ENCODE measurements at places on chromosomes 3 and 15.
A peak's percentile ranks its signal among the peaks of the same experiment; 100 is the strongest.

GRCh38 chr3:119227070-119227850, 13.4 kb downstream of the B4GALT4 start:
- no peak for DNase-seq

DNA sequence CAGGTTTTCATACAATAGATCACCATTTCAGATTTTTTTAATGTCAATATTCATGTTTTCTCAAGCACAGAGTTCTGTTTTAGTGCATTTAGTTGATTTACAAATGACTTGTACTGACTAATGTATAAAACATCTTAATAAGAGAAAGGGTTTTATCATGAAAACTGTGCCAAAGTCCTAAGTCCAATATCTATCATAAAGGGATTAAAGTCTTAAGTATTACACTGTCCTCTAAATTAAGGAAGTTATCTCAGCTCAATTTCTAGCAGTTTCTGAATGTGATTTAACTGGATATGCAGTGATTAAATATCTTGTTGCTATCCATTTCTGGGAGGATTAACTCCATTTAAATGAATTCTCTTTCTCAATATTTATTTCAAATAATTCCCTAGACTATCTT, 381.1 kb upstream of the CNTN4 start:
- no peak for DNase-seq

DNA sequence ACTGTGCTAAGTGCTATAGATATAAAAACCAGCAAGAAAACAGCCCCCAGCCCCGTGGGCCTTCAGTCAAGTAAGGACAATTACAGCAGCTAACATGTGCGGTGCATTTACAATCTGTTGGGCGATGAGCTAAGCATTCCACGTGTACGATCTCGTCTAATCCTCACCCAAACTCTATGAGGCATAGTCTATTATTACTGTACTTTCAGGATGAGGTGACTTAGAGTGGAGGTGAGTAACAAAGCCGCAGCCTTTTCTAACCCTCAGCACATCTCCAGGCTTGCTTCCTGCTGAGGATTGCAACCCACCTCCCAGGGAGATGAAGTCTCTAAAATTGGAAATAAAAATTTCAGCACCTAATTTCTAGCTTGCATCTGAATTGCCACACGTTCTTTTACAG, 53.2 kb upstream of the MCF2L2 start:
- DNase-seq, result peak; percentile 92

GRCh38 chr15:39580485-39581241, at the start of gene THBS1:
Gene THBS1, plus strand, starts transcription at chr15:39581079. Its CDS starts 779 bp downstream, at chr15:39581858.
- no peak for DNase-seq

- no peak for DNase-seq
Observed at GRCh38 chr3:50297384-50297775, 1.8 kb downstream of the HYAL3 start.

DNA sequence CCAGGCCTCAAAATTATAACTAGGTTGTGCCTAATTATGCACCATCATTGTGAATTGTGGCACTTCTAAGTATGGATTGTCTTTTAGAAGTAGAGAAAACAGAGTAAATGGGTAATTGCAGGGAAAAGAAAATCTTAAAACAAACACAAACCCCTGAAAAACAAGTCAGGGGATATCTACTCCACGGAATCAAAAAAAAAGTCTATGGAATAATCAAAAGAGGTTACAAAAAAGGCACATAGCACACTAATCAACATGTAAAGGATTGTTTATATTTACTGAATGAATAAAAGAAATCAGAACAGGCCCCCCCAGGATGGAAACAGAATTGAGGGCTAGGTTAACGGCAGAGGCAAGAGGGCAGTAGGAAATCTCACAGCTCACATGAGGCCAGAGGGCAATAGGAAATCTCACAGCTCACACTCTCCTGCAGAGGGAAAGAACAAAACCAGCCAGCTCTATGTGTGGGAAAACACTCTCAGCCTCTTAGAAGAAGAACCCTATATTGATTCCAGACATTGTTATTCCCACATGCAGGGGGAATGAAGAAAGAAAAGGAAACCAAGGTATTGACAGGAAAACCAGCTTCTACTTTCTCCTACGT, 72.7 kb upstream of the FNDC3B start:
- no peak for DNase-seq

DNA sequence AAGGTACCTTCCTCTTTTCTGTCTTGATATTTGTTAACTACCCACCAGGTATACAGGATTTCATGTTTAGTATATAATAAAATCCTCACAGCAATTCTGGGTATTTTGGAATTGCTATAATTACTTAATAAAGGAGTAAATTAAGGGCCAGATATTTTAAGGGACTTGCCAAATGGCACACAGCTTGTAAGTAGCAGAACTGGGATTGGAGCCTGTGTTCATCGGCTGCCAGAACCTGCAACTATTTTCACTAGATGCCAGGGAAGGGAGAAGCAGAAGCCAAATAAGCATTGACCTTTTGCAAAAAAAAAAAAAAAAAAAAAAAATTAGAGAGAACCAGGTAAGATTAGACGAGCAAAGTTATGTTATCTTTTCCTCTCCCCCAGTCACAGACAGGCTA, 683.3 kb upstream of the CADM2 start:
- DNase-seq, result no peak

DNA sequence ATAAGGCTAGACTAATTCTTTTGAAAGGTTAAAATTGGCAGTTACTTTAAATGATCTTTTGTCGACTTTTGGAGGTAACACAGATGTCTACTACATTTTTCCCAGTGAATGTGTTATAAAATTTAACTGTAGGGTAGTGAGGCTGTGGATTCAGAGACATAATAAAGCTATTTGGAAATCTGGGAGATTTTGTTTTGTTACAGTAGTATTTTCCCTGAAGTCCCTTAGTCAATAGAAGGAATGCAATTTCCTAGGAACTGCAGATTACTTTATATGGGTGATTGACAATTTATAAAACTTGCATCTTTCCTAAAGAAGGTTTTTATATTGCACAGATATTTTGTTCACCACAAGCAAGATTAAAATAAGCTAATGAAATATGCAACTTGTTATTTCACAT, 96.9 kb downstream of the ALCAM start:
- DNase-seq, result no peak

DNA sequence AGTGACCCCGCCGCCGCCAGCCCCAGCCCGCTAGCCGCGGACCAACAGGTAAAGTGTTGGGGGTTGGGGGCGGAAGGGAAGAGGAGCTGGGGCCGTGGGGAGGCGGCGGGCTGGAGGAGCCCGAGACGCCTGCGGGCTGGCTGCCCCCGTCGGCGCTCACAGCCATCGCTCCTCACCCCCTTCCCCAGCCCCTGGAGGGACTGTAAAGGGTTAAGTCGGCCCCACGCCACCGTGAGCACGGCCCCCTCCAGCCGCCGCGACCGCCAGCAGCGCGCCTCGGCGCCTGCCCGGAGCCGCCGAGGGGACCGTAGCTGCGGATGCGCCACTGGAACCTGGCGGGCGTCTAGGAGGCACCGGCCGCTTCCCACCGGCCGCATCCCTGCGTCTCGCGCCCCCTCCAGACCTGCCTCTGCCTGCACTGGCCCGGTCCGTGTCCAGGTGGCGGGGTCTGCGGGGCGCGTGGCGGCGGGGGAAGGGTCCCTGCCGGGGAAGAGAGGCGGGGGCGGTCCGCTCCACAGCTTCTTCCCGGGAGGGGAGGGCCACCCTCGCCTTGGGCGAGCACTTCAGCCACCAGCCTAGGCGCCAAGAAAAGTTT, 522 bp downstream of the MED12L start:
- no peak for DNase-seq

DNA sequence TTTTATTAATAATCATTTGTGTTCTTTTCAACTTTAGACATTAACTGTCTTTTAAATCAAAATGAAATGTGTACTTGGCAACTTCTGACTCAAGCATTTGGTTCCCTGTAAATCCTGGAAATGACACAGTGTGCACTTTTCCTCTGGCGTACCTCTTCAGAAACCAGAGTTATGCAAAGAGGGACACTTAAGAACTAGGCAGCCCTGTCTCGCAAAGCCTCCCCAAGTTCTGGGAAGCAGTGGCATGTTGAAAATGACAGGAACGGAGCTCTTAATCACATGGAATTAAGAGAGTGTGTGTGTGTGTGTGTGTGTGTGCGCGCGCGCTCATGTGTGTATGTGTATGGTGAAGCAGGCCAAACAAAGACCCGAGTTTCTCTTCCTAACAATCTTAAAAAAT, 707.4 kb downstream of the MECOM start:
- DNase-seq, result no peak

GRCh38 chr3:53844262-53845102, 1.7 kb downstream of the CHDH start:
- DNase-seq, result no peak

- DNase-seq, result peak; percentile 58
Observed at GRCh38 chr3:131221731-131222130, 159.8 kb upstream of the NUDT16 start.

GRCh38 chr3:45724911-45725310, 35.7 kb downstream of the SACM1L start:
- DNase-seq, result no peak

GRCh38 chr3:71018799-71019198, 564.7 kb downstream of the FOXP1 start:
- no peak for DNase-seq

DNA sequence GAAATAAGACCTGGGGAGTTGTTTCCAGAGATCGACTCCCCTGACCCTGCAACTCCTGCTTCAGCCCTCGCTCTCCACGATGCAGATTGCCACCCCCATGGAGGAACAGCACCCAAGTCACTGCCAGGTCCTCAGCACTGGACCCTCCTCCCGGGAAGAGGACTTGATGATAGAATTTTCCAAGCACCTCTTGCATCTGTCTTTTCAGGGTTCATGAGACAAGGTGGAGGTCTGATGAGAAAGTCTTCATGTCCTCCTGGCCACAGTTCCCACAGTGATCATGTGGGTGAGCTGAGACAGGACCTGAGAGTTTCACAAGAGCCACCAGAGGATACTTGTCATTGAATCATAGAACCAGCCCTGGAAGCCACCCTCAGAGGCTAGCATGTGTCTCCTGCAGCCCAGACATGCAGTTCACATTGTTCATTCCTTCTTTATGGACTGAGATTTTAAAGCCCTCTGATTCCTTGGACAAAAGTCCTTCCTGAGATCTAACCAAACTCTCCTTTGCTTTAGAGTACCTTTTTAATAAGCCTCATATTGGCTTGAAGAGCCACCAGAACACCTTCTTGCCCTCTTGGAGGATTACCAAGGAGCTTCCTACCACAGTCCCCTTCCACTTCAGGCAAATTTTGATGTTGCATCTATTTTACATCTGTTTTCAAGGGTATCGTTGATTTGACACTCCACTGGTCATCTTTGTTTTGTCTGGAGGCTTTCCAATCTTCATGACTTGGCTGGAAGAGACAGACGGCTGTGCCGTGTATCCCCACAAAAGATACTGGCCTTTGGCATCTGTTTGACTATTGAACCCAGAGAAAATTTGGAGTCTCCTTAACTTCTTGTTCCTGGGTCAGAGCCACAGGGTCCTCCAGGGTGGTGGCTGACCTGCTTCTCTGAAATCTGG, 224.8 kb upstream of the BHLHE40 start:
- DNase-seq, result no peak

DNA sequence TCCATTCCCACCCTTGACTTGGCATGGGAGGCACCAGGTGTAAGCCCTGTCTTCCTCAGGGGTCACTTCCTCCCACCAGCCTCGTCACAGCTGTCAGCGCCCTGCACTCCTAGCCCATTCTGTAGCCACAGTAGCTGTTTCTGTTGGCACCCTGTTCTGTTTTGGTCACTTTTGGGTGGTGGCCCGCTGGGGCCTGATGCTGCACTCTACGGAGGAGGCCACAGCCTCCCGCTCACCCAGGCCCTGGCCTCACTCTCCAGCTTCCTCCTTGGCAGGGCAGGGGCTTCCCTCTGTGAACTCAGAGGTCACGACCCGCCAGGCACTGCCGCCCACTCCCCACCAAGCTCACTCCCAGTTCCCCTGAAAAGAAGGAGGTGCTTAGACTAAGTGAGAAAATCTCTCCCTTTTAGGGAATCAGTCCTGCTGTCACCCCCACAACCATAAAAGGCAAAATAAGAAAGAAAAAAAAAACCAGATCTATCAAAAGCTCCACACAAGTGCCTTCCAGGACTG, 68.4 kb downstream of the MGLL start:
- DNase-seq, result no peak

Data from epithelial cell of prostate (primary cell).